Coronary artery (tissue), 2 donors: ENCODE measurements at places on chromosomes 2 and 18.

DNA sequence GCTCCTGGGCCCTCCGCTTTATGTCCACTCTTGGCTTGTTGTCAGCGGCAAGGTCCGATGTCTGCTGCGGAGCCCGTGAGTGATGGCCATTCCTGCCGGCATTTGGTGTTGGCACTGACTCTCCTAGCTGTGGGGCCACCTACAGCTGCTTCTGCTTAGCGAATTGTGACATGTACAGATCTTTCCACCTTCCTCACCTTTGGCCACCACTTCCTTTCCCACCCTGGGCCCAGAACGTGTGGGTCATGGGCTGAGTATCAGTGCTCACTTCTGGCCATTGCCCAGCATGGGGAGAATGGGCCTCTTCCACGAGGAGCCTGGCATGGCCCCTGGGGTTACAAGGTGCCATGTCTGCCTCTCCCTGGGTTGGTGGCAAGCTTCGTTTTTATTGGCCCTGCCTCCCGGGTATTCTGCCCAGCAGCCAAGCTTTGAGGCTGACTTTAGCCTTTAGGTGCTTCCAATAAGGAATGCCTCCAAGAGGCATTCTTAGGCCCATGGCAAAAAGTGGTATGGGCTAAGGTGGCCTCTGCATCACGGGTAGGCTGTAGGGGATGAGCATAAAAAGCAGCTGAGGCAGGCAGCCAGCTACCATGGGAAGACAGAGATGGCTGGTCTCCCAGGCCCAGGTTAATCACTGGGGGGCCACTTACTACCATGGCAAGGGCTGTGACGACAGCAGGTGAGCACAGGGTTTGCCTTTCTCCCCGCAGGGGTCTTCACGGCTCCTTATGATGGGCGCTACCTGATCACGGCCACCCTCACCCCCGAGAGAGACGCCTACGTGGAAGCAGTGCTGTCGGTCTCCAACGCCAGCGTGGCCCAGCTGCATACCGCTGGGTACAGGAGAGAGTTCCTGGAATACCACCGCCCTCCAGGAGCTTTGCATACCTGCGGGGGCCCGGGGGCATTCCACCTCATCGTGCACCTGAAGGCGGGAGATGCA, 65.8 kb downstream of the EMILIN2 start:
- DNase-seq, result peak; percentile 55

DNA sequence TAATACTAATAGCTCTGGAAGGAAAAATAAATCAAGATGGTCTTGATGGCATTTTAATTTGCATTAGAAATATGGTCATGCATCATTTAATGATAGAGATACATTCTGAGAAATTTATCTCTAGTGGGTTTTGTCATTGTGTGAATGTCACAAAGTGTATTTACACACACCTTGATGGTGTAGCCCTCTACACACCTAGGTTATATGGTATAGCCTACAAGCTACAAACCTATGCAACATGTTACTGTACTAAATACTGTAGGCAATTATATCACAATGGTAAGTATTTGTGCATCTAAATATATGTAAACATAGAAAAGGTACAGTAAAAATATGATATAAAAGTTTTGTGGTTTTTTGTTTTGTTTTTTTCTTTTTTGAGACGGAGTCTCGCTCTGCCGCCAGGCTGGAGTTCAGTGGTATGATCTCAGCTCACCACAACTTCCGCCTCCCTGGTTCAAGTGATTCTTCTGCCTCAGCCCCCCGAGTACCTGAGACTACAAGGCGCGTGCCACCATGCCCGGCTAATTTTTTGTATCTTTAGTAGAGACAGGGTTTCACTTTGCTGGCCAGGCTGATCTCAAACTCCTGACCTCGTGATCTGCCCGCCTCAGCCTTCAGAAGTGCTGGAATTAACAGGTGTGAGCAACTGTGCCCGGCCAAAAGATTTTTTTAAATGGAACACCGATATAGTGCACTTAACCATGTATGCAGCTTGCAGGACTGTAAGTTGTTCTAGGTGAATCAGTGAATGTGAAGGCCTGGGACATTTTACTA, 83.7 kb upstream of the UBXN4 start:
- DNase-seq, result no peak

GRCh38 chr2:228023619-228024018, 152.2 kb downstream of the DAW1 start:
- no peak for DNase-seq

DNA sequence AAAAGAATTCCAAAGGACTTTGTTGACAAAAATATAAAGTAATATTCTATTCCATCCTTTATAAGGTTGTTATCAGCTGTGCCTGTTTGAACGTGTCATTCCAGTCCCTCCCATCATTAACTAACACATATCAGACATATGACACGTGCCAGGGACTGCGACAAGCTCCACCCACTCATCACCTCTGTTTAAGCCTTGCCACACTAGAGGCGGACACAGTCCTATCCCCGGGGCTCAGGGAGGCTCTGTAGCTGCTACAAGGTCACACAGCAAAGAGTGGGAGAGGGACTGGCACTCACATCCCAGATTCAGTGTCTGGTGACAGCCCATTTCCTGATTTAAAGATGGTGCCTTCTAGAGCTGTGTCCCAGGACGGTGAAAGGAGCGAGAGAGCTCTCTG, 30.0 kb downstream of the TBC1D8 start:
- DNase-seq, result no peak

DNA sequence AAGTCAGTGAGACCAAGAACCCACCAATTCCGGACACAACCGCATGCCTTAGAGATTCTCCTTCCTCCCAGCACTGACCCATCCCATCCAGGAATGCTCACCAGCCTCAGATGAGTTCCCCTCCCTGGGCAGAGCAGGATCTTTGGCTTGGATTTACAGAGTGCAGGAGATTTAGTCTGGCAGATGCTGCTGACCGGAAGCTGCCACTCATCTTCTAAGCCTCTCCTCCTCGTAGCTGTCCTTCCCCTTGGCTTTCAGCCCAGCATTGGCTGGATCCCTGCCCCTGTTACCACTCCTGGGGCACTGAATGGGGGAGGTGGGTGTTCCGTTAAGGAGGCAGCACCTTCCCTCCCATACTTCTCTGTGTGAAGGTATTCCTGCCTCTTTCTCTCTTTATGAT, 53.2 kb downstream of the VWA3B start:
- no peak for DNase-seq

DNA sequence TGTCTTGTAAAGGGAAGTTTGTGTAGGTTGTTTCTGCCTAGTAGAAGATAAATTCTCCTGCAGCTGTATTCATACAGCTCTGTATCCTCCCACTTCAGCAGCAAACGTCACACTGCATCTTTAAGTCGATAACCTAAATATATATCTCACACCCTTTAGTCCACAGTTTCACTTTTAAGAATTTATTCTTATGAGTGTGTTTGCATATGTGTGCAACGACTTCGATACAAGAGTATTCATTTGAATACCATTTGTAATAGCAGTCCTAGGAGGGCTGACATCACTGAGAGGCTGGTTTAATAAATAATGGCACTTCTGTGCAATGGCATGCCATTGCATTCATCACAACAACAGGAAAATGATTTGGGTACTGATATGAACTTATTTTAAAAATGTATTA, 63.8 kb upstream of the MSH6 start:
- DNase-seq, result no peak

DNA sequence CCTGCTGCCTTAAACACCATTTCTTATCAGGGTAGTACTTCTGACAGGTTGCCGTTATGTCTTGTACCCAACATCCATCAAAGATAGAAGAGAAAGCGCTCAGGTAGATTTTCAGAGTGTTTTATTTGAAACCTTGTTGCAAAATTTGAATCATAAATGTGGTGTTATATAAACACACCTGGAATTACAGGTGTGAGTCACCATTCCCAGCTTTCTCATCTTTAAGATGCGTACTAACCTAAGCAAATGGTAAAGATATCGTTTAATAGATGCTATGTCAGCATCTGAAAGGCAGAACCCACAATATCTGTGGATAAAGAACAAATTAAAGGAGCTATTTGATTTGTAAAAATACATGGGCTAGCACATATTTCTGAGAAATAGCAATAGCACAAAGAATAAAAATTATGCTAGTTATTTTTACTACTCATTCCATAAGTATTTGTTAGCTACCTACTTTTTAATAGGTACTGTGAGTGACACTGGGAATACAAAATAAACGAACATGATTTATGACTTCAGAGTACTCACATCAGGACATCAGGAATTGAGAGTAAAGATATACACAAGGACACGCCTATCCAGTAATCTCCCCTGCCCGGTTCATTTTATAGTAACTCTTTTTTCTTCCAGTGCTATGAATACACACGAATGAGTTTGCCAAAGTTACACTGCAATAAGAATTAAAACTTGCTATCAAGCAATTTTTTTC, 193.8 kb downstream of the RBM43 start:
- no peak for DNase-seq

- no peak for DNase-seq
Measured at GRCh38 chr2:42084231-42084671, 36.4 kb downstream of the PKDCC start.

- no peak for DNase-seq
Measured at GRCh38 chr2:21406911-21407310, 283.1 kb downstream of the TDRD15 start.

- no peak for DNase-seq
Measured at GRCh38 chr18:36157441-36157840, 27.7 kb downstream of the ELP2 start.

- DNase-seq, result no peak
Measured at GRCh38 chr2:215447056-215447455, 11.2 kb upstream of the FN1 start.

GRCh38 chr2:62732262-62732777, 26.8 kb downstream of the EHBP1 start:
- no peak for DNase-seq

DNA sequence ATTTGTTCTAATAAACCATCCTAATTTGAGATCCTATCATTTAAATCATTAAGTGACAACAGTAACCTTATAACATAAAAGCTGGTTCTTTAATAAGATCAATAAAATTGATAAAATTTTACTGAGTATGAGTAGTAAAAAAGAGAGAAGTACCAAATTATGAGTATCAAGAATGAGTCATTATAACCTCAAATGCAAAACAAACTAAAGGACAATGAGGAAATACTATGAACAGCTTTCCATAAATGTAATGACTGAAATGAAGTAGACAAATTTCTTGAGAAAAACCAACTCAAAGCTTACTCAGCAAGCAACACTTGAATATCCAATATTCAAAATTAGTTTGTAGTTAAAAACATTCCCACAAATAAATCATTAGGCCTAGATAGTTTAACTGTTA, 433.0 kb downstream of the ZEB2 start:
- DNase-seq, result no peak

GRCh38 chr2:181682026-181682789, 1.9 kb upstream of the NEUROD1 start:
- no peak for DNase-seq

- no peak for DNase-seq
Measured at GRCh38 chr2:133986081-133986837, 267.6 kb upstream of the MGAT5 start.
